ENCODE measurements at places on chromosomes 16 and 17. TPM values are rescaled to one million over a fixed set of nuclear protein-coding genes. Genes with fewer than 3 reads are reported as not detected.

DNA sequence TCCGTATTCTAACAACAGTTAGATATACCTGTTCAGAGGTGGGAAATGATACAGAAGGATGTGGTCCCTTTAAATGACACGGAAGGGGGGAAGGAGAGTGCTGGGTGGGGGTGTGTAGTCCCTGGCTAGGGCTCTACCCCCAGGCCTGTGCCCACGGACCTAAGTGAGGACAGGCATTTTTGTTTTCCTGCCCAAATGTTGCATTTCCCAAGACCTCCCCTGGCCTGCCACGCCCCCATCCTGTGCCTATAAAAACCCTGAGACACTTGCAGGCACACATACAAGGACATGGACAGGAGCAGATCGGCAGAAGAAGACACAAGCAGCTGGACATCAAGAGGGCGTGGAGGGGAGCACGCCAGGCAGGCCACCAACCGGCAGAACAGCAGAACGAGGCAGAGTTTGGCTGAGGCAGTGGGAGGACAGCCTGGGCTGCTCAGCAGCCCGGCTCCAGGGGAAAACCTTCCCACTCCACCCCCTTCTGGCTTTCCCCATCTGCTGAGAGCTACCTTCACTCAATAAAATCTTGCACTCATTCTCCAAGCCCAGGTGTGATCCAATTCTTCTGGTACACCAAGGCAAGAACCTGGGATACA is 13.3 kb upstream of the MPP2 start:
- no peak for DNase-seq

DNA sequence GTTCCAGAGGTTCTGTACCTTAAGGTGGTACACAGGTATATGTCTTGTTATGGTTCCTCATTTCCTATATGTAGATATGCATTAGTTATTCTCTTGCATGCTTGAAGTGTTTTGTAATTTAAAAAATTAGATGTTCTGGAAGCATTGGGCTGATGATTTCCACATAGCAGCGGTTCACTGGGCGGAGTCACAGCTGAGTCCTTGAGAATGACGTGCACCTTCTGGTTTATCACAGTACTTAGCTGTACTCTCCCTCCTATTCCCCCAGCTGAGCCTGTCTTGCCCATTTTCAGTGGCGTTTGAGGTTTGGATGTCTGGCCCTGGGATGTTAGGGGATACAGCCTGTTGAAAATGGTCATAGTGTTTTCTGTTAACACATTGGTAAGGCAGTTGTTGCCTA is 327.1 kb downstream of the SNX29 start:
- no peak for DNase-seq

DNA sequence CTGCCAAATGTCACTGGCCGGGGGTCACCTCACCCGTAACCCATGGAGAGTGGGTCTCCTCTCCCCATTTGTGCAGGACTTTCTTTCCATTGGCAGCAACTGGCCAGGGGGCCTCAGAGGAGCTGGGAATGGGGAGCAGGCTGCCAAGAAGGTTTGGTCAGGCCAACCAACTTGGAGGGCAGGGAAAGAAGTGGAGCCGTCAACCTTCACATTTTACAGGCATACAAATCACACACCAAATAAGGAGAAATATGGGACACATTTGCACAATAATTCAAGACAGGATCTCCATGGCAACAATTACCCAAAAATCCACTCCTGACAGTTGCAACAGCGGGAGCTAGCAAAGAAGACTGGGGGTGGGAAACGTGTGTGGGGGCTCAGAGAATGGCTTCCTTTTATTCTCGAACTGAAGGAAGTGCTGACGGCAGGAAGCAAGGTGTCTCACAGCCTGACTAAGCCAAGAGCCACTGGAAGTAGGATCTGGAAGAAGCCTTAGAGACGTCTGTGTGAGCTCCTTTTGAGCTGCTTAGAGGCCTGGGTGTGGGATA is 20.9 kb downstream of the RPRML start:
- no peak for DNase-seq

DNA sequence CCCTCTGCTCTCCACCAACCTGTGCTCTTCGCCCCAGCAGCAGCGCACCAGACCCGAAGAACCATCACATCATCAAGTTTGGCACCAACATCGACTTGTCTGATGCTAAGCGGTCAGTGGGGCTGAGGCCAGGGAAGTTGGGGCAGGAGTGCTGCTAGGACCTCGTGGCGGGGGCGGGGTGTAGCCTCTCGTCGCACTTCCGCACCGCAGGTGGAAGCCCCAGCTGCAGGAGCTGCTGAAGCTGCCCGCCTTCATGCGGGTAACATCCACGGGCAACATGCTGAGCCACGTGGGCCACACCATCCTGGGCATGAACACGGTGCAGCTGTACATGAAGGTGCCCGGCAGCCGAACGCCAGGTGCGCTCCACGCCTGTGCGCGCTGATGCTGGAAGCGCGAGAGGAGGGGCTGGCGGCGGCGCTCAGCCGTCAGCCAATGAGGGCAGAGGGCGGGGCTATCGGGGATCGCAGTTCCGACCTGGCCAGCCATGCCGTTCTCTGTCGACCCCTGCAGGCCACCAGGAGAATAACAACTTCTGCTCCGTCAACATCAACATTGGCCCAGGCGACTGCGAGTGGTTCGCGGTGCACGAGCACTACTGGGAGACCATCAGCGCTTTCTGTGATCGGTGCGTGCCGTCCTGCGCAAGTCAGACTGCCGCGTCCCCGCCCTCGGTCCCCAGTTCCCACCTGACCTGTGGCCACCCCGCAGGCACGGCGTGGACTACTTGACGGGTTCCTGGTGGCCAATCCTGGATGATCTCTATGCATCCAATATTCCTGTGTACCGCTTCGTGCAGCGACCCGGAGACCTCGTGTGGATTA is 3.2 kb upstream of the TMEM88 start:
- peak; percentile 84 for DNase-seq

GRCh38 chr17:14859542-14859941 is 405.6 kb downstream of the PMP22 start:
- DNase-seq = no peak

GRCh38 chr16:252366-253337 is 18.0 kb downstream of the FAM234A start:
- no peak for DNase-seq

KSR1 gene
- 55.3 TPM for total RNA-seq

DNA sequence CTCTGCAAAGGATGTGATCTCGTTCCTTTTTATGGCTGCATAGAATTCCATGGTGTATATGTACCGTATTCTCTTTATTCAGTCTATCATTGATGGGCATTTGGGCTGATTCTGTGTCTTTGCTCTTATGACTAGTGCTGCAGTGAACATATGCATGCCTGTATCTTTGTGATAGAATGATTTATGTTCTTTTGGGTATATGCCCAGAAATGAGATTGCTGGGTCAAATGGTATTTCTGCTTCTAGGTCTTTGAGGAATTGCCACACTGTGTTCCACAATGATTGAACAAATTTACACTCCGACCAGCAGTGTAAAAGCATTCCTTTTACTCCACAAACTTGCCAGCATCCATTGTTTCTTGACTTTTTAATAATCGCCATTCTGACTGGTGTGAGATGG is 60.2 kb upstream of the ADORA2B start:
- DNase-seq = no peak

GRCh38 chr16:12027558-12028287 is 51.2 kb downstream of the SNX29 start:
- no peak for DNase-seq

DNA sequence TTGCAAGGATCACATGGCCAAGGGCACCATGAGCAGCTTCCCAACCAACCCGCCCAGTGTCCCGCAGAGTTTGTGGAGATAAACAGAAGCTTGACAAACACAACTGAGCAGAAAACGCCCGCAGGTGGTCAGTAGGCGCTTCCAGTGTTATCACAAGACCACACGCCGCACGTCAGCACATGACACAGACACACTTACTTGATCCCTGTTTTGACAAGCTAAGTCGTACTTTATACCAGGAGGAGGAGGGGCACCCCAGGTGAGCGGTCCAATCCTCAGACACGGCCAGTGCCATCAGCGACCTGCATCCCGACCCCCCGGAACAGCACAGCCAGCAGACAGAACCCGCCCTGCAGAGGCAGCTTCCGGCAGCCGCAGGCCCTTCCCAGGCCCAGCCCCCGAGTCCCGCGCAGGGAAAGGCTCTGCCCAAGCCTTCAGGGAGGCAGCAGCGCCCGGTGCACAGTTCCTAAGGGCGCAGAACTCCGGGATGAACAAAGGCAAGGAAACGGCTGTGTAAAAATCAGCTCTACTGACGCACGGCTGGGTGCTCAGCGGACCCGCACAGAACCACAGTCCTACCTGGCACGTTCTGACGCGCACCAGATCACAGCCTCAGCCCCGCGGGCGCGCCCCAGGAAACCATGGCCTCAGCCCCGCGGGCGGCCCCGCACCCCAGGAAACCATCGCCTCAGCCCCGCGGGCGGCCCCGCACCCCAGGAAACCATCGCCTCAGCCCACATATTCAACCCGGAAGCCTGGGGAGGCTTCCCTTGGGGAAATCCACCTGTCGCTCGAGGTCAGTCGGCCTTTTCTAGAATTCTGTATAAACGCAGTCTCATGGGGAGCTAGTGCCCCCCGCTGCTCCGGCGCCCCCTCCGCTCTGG is 27.8 kb downstream of the AXIN1 start:
- no peak for DNase-seq

FOXN1 gene
- total RNA-seq = not detected

All from Daoy (cell line).